PC-9 (cell line): ENCODE measurements at places on chromosomes 4 and X.
A peak's percentile ranks its signal among the peaks of the same experiment; 100 is the strongest.

GRCh38 chr4:74205559-74205958 is 47.6 kb downstream of the MTHFD2L start:
- DNase-seq: no peak

DNA sequence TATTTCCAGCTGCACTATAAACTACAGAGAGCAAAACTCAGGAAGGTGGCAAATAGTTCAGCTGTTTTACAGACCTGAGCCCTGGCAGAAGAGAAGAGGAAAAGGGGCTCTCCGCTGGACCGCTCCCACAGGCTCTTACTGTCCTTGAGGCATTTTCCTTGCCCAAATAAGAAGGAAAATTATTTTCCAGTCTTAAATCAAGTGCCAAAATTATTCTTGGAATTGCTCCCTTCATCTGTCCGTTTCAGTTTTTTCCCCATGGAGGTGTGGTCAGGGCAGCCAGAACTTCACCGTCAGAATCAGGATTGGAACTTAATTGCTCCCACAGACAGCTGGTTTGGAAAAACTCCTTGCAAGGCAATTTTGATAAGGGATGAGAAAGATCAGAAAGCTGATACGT is 35.2 kb upstream of the SPINK2 start:
- DNase-seq: no peak

GRCh38 chr4:57102050-57102624 is 8.0 kb downstream of the IGFBP7 start:
- DNase-seq: peak; percentile 56

DNA sequence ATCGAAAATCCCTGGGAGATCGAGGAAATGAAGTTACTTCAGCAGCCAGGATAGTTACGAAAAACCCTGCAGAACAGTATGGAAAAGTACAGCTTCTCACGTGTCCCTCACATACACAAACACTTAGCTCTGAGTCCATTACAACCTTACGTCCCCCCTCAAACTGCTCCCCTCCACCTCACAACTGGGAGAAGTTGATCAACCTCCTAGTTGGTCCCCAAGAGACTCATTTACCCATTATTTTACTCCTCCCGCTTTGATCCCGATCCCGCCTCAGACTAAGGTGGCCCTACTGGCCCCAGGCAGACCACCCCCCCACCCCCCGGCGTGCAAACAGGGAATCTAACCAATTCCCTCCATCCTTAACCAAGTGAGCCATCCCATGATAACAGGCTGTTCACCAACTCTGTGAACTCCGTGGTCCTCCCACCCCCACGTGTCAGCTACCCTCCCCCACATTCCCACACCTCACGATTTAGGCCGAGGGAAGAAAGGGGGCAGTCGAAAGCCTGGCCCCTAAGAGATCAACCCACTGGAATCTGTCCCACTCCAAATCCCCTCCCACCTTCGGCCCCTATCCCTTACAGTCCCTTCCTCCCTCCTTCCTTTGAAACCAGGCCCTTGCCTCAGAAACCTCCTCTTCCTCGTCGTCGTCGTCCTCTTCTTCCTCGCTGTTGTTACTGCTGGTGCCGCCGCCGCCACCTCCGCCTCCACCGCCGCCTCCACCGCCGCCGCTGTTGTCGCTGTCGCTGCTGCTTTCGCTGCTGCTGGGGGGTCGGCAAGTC is 755 bp downstream of the ANKRD17 start:
- DNase-seq: no peak

GRCh38 chr4:20408611-20409010 is 156.9 kb downstream of the SLIT2 start:
- no peak for DNase-seq

GRCh38 chr4:53156896-53157295 is 209.0 kb downstream of the SCFD2 start:
- no peak for DNase-seq

DNA sequence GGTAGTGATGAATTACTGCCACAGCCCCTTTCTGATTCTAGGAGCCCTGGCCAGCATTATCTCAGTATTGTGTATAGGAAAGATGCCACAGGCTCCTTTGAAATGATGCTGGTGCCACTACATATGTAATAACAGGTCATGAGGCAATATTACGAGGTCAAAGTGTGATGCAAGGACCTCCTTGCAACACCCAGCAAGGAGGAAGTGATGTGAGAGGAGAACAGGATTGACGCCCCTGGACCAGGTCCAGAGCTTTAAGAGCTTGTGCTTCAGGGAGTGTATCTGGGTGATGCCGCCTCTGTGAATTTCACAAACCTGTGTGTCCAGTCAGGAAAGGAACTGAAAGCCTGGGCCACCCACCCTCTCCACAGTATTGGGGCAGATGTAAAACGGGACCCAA is 261.8 kb downstream of the MID1IP1 start:
- DNase-seq: no peak

DNA sequence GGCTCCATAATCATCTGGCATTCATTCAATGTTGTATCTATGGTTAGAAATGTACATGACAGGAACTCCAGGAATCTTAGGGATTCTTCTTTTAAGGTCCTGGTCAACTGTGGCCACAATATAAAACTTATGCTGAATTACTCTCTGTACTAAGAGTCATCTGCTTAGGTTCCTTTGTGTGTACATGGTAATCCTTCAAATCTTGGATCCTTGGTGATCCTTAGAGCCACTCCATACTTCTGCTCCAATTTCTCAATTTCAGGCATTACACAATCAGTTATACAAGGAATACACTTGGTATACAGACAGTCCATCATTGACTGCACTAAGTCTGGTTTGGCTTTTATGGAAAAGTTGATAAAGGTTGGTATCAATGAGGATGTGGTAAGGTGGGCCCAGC is 5.8 kb downstream of the SRD5A3 start:
- no peak for DNase-seq
